PC-3 (cell line): ENCODE measurements at places on chromosomes 7 and 10. TPM values are rescaled to one million over a fixed set of nuclear protein-coding genes. Genes with fewer than 3 reads are reported as not detected.

Gene PLAC9
- total RNA-seq = 0.81 and 2.0 TPM in 2 replicates

Gene SLC35G1
- 4.1 and 6.9 TPM in 2 replicates for total RNA-seq

Gene NKX1-2
- 0.36 and 0.86 TPM in 2 replicates for total RNA-seq

Gene ATRNL1
- total RNA-seq = not detected in 2 replicates

Gene KAZALD1
- total RNA-seq = 24.9 and 25.1 TPM in 2 replicates

Gene SPAM1
- not detected in 2 replicates for total RNA-seq

Gene RELN
- 8.0 and 15.8 TPM in 2 replicates for total RNA-seq

Gene PRTFDC1
- 9.7 and 10.2 TPM in 2 replicates for total RNA-seq

Gene SMIM30
- total RNA-seq = 28.9 and 29.4 TPM in 2 replicates

Gene TET1
- 2.3 and 3.0 TPM in 2 replicates for total RNA-seq
